CD4-positive, alpha-beta T cell treated with Interleukin-21 for 1 hour (primary cell): ENCODE measurements at places on chromosomes 2 and 18.

GRCh38 chr2:209389171-209389618 lies 34.7 kb upstream of the MAP2 start:
- no peak for DNase-seq

DNA sequence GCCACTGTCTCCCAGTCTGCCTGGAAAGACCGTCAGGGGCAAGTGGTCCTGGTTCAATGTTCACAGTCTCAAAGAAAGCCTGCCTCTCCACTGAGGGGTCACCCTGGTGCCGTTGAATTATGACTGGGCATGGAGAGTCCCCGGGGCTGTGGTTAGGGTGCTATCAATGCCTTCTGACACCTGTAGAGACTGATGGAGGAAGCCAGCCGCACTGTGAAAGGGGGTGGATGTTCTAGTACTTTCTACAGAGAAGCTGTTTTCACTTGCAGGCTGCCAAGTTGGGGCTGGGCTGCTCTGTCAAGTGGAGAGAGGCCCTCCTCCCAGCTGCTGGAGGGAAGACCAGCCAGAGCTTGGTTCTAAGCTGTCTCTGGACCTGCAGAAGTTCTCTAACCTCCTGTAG lies 80.5 kb downstream of the BCL2L11 start:
- DNase-seq: no peak

- DNase-seq: no peak
These were observed 5.8 kb downstream of the ERMN start for GRCh38 chr2:157319795-157320194.

GRCh38 chr2:241935774-241936173 lies 66.2 kb downstream of the RTP5 start:
- DNase-seq: no peak

DNA sequence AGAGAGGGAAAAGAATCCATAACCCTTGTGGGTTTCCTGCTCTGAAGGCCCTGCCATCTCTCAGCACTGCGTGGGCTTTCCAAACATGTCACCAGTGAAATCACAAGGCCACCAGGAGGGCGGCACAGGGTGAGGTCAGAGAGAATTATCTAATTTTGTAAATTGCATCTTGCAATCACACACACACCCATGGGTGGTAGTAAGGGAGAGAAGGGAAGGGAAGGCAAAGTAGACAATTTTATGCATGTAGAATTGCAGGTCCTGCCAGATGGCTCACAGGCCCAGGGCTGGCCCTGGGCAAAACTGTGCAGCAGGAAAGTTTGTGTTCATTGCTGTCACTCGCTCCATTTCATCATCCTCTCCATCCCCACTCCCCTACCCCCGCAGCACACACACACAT lies 21.0 kb upstream of the ZBTB7C start:
- no peak for DNase-seq

DNA sequence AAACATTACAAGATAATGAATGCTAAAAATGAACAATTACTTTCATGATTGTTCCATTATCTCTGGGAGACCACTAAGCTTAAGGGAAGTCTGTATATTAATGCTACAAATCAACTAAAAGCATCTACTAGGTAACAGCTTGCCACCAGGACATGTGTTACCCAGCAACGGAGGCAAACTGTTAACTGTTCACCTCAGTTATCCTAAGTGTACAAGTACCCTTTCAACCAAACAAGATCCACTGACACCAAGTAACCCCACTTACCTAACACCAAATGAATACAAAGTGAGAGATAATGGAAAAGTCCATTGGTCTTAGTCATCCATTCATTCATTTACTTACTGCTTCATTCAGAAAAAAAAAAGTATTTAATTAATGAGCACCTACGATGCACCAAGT lies 54.7 kb upstream of the KIDINS220 start:
- DNase-seq: no peak
